ENCODE measurements at places on chromosomes 2 and 18.
A peak's percentile ranks its signal among the peaks of the same experiment; 100 is the strongest.

- DNase-seq: no peak
These were observed 422.1 kb downstream of the PARD3B start for GRCh38 chr2:204967199-204967960.

GRCh38 chr2:14881651-14882327 lies 249.3 kb downstream of the LRATD1 start:
- DNase-seq: no peak

GRCh38 chr2:43894743-43895142 lies 56.0 kb downstream of the ABCG8 start:
- no peak for DNase-seq

GRCh38 chr2:16005816-16006536 lies 65.6 kb downstream of the MYCN start:
- no peak for DNase-seq

DNA sequence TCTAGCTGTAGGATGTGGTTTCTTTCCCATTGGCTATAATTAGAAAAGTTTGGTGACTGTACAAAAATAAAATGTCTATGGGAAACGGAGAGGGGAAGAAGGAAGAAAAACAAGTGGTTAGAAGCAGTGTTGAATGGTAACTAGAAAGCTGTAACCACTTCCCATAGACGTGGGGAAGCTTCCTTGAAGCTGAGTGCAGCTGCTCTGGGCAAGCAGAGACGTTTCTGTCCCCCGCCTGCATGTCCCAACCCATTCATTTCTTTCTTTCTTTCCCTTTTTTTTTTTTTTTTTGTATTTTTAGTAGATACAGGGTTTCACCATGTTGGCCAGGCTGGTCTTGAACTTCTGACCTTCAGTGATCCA lies 367.8 kb upstream of the HS6ST1 start:
- no peak for DNase-seq

DNA sequence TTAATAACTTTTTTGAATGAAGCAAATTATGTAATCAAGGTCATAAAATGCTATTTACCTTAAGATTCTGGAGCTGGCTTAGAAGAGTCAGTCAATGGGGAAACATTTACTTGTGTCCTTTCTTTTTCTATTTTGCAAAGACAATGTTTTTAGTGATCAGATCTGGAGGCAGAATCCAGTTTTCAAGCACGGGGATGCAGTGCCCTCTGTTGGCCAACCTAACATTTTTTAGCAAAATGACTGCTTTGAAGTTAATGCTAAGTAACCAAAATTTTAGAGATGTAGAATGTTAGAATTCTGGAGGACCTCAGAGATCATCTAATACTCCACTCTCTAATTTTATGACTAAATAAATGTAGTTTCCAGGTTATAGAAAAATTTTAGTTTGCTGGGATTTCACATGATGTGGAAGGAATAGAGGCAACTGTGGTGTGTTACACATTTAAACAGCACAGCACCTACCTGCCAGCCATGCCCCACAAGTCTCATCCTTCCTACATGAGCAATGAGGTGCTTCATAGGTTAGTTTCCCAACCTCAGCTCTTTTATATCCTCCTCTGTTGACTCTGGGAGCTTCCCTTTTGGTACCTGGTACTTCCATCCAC lies 23.6 kb upstream of the SLC9A4 start:
- peak; percentile 48 for DNase-seq

DNA sequence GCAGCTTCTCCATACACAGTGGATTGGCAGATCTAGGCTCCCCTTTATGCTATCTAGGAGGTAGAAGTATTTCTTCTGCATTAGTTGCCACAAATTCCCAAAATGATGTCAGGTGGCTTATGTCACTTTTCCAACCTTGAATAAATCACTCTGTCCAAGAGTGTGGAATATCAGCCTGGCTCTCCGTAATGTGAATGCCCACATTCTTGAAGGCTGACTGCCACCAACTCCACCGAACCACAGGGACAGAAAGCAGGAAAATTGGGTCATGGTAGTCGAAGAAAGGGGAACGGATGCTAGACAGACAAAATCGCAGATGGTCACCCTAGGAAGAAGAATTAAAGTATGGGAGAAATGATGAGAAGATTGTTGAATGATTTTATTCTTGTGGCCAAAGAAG lies 624.9 kb upstream of the CDH2 start:
- no peak for DNase-seq

DNA sequence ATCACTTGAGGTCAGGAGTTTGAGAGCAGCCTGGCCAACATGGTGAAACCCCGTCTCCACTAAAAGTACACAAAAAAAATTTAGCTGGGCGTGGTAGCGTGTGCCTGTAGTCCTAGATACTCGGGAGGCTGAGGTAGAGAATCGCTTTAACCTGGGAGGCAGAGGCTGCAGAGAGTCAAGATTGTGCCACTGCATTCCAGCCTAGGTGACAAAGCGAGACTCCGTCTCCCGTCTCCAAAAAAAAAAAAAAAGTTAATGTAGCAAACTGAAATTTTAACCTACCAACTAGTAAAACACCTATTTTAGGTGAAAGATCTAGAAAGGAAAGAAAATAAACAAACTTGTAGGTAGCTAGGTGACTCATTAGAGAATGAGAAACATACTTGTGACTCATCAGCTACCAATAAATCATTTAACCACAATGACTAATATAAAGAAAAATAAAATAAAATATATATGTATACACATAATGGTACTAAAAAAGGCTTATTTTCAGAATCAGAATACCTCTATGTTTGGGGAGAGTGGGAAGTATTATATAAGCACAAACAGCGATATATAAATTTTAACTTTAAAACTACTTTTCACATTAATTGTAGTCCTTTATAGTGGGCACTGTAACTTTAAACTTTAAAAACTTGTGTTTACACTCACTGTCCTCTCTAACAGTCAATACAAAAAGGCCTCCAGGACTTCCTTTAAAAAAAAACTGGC lies 36.6 kb downstream of the DARS1 start:
- DNase-seq: peak; percentile 67

DNA sequence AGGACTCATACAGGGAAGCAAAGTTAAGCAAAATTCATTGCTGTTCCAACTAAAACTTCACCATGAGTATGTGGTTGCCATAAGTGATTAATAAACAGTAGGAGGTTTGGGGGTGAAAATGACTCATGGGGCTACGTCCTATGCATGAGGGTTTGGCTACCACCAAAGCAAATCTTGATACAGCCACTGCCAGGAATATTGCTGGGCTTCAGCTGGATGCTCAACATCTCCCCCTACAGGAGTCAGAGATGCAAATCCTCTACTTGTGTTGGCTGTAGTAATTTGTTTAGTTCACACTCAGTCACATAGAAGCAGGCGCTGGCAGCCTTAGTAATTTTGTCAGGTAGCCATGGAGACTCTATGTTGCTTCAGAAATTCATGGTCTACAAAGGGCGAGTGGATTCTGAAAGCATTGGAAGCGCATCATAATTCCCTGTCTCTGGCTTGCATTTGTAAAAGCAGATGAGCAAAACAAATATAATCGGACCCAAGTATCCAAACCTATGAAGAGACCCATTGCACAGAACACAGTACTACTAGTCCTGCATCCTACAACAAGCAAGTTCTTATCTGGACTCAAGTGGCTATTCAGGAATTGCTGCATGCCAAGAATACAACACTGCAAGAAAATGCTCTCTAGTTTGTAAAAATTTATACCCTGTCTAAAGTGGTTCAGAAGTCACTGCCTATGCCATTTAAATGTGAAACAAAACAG lies 76.0 kb downstream of the CD28 start:
- peak; percentile 88 for DNase-seq

DNA sequence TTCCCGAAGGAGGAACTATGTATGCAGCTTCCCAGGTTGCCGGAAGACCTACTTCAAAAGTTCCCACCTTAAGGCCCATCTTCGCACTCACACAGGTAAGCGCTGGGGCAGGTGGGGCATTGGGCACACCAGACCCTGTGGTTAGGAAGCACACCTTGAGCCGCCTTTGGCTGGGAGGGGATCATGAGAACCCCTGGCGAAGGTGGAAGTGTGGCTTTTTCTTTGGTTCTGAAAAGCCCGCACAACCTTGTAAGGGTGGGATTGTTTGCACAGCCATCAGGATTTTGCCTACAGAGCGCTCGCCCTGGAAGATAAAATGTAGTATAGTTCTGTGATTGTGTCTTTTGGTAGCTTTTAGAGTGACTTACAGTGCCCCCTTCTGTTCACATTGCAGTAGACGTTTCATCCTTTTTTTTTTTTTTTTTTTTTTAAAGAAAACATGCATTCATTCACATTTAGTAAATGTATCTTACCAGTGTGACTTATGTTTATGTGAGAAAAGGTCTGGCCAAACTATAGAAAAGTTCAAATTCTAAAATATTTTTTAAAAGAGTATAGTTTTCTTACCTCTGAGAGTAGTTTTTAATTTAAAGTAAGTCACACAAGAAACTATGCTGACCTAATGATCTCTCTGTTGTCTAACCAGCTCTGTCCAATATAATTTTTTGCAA lies 5.3 kb downstream of the KLF11 start:
- peak; percentile 73 for DNase-seq

- no peak for DNase-seq
These were observed 34.9 kb downstream of the NOL4 start for GRCh38 chr18:34189656-34190435.

DNA sequence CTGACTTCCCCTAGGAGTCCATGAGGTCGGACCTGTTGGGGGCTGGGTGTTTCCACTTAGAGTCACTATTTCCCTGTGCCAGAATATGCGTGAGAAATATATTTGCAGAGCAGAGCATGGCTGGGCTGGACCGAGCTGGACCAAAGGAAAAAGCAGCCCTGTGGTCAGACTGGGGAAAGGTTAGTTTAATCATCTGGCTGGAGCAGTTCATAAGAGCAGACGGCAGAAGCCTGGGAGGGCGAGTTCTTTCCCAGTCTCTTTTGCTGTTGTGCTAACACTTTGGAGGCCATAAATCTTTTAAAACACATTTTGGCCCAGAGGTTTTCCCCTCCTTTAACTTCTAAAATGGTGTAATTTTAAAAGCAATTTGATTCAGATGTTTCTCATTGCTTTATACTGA lies 66.5 kb downstream of the GLI2 start:
- peak; percentile 65 for DNase-seq

All from EH (cell line).